IMR-90 (cell line): ENCODE measurements at places on chromosomes 4 and X.

- no peak overlapping the region for H3K4me3 ChIP-seq
- peaks cover 3% of the 10 kb centered on the region; the same call in 1 of the 2 replicates for H3K4me1 ChIP-seq
- H3K27me3 ChIP-seq: no peaks in the 10 kb centered on the region
- H3K27ac ChIP-seq: no peak overlapping the region
- peak; percentile 20 for DNase-seq
Measured at GRCh38 chr4:88979276-88979675, 77.7 kb downstream of the FAM13A start.

DNA sequence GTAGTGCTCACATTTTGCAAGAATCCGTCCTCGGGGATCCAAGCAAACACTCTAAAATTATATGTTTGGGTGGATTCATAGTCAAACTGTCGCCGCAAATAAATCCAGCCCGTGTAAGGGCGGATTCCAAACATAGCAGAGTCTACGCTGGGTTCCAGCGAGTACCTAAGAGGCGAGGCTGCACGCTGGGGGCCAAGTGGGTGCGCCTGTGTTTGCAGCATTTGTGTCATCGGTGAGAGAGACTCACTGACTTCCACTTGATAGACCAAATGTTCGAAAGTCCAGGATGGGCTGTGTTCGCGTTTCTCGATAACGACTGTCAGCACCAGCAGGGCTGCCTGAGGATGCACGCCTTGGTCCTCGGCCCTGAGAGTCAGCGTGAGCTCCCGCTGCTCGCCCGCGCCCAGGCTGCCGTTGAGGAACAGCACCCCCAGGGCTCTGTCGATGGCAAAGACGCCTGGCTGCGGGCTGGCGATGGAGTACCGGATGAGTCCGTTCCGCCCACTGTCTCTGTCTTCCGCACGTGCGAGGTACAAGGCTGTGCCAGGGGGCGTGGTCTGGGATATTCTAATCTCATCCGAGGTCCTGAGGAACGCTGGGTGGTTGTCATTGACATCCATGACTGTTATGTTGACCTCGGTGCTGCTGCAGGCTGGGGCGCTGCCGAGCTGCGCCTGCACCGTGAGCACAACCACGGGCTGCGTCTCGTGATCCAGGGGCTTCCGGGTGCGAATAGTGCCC, 158.7 kb downstream of the DCHS2 start:
- 0 out of 2 replicates have a peak overlapping the region, but pooled peaks have one; percentile 7 for H3K4me3 ChIP-seq
- H3K27ac ChIP-seq: no peak overlapping the region
- DNase-seq: peak; percentile 2
- no peaks in the 10 kb centered on the region for H3K4me1 ChIP-seq

GRCh38 chrX:3345281-3346191, 916 bp downstream of the MXRA5 start:
- no peaks in the 10 kb centered on the region for H3K4me1 ChIP-seq
- H3K4me3 ChIP-seq: peak overlapping the region; percentile 39
- DNase-seq: no peak
- H3K27ac ChIP-seq: no peak overlapping the region

GRCh38 chr4:90403781-90404180, 276.6 kb downstream of the CCSER1 start:
- H3K27ac ChIP-seq: no peak overlapping the region
- no peaks in the 10 kb centered on the region for H3K36me3 ChIP-seq
- DNase-seq: no peak
- H3K27me3 ChIP-seq: no peaks in the 10 kb centered on the region

GRCh38 chr4:10036807-10037342, 15.6 kb upstream of the SLC2A9 start:
- H3K36me3 ChIP-seq: no peaks in the 10 kb centered on the region
- DNase-seq: no peak
- H3K4me1 ChIP-seq: peaks cover 19% of the 10 kb centered on the region
- H3K27ac ChIP-seq: no peak overlapping the region

GRCh38 chrX:1581132-1581531, 10.3 kb upstream of the AKAP17A start:
- no peak overlapping the region for H3K27ac ChIP-seq
- H3K27me3 ChIP-seq: no peaks in the 10 kb centered on the region
- H3K4me3 ChIP-seq: no peak overlapping the region
- no peaks in the 10 kb centered on the region for H3K4me1 ChIP-seq

DNA sequence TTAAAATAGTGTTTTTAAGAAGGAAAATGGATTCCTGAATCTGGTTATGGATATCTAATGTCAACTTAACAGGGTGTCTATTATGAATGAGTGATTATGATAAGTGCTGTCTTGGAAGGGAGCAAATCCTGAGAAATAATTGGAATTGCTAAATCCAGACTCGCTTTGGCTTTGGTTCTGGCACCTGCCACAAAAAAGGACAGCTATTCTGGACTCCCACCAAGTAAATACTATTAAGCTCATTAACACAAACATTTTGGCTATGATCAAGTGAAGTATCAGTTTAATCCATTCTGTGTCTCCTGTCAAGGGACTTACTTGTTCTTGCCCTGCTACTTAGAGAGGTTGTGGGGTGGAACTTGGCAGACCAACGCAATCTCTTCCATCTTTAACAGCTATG, 403.7 kb downstream of the CENPC start:
- no peaks in the 10 kb centered on the region for H3K4me1 ChIP-seq
- no peak overlapping the region for H3K27ac ChIP-seq
- H3K4me3 ChIP-seq: no peak overlapping the region

- peak overlapping the region; percentile 18; the same call in 1 of the 2 replicates for H3K27ac ChIP-seq
- no peak overlapping the region for H3K4me3 ChIP-seq
- DNase-seq: peak; percentile 47
- peaks cover 2% of the 10 kb centered on the region; the same call in 1 of the 2 replicates for H3K4me1 ChIP-seq
- no peaks in the 10 kb centered on the region for H3K27me3 ChIP-seq
Measured at GRCh38 chr4:51906167-51906958, 63.4 kb downstream of the DCUN1D4 start.

GRCh38 chr4:3690551-3691152, 75.5 kb upstream of the ADRA2C start:
- no peak for DNase-seq
- no peak overlapping the region for H3K4me3 ChIP-seq
- H3K27ac ChIP-seq: no peak overlapping the region

DNA sequence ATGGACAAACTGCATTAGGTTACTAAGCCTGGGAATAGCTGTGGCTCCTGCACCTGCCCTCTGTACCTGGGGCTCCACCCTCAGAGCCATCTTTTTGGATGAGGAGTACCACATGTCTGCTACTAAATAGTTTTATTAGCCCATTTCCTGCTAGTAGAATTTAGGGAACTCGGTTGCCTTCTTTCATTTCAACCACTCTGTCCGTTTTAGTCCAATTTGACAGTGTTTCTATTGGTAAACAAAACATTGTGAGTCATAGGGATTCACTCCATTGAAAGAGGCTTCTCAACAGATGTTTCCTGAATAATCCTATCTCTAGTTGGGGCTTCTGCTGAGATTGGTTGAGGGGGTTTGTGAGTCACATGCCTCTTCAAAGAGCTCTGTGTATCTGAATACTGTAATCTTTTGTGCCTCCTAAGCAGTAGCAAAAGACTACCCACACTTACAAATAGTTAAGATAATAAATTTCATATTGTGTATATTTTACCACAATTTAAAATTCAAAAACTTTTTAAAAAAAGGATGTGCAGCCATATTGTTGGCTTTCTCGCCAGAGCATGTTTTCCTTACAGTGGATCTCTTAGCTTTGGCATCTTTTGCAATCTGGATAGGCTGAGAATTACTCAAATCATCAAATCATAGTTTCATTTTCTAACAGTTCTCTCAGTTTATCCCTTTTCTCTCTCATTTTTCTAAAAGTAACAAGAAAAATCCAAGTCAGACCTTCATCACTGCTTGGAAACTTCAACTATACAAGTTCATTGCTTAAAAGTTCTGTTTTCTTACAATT, 9.9 kb downstream of the FAM200B start:
- no peak overlapping the region for H3K4me3 ChIP-seq
- DNase-seq: peak; percentile 87
- no peaks in the 10 kb centered on the region; the same call in none of the 2 replicates for H3K36me3 ChIP-seq
- H3K27ac ChIP-seq: peak overlapping the region; percentile 80

DNA sequence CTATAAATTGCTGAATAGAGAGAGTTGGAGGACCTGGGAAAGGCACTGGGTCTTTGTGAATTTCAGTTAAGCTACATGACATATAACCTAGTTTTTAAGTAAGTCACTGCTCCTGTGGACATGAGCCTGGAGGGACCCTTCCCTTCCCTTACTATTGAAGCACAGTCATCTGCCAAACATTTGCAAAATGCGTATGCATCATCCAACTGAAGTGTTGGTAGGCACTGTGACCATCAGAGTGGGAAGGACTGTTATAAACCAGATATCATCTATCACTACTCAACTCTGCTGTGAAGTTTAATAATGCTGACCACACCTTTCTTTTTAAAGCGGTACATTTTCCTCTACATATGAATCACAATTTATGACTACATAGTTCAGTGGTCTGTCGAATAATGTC, 5.2 kb downstream of the GABRA3 start:
- DNase-seq: no peak
- no peak overlapping the region for H3K27ac ChIP-seq
- no peaks in the 10 kb centered on the region for H3K4me1 ChIP-seq
- H3K27me3 ChIP-seq: no peaks in the 10 kb centered on the region
- no peaks in the 10 kb centered on the region for H3K36me3 ChIP-seq

DNA sequence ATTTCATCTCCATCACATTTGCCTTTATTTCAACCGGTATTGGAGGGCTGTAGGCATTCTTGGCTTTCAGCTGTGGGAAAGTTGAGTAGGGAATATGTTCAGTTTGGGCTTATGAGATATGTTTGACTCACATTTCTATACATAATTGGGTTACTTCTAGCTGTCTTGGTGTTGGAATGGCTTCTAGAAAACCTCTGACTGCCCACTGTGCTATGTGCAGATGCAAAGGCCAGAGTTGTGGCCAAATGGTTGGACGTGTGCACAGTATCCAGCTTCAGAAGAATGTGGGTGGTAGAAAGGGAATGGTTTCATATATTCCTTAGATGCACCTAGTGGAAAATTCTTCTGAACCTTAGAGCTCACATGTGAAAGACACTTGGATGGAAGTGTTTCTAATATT, 92.6 kb upstream of the H2AZ1 start:
- H3K27ac ChIP-seq: no peak overlapping the region
- DNase-seq: peak; percentile 35
- peaks cover 2% of the 10 kb centered on the region; the same call in 1 of the 2 replicates for H3K27me3 ChIP-seq
- no peaks in the 10 kb centered on the region for H3K36me3 ChIP-seq

GRCh38 chr4:73309211-73309610, 50.6 kb upstream of the ANKRD17 start:
- no peak overlapping the region for H3K4me3 ChIP-seq
- peak overlapping the region; percentile 87; the same call in 1 of the 2 replicates for H3K27ac ChIP-seq
- no peaks in the 10 kb centered on the region for H3K36me3 ChIP-seq
- peak; percentile 77 for DNase-seq

DNA sequence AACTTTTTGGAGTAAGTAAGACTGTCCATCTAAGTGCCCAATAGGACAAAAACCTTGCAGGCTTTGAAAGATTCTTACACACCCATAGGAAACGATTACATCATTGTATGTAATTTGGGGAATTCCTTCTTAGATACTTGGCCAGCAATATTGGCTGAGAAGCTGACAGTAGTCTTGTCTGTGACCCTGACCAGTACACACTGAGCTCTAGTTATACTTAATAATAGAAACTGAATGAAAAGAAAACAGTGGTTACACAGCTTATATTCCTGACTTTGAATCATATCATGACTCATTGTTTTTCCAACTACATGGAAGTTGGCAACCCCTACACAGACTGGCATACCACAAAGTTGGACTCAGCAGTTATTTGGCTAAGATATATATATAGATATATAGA, 7.1 kb upstream of the TLR2 start:
- peak; percentile 63 for DNase-seq
- H3K36me3 ChIP-seq: no peaks in the 10 kb centered on the region
- peaks cover 2% of the 10 kb centered on the region; the same call in 1 of the 2 replicates for H3K4me1 ChIP-seq
- no peak overlapping the region for H3K27ac ChIP-seq
- no peak overlapping the region for H3K4me3 ChIP-seq

DNA sequence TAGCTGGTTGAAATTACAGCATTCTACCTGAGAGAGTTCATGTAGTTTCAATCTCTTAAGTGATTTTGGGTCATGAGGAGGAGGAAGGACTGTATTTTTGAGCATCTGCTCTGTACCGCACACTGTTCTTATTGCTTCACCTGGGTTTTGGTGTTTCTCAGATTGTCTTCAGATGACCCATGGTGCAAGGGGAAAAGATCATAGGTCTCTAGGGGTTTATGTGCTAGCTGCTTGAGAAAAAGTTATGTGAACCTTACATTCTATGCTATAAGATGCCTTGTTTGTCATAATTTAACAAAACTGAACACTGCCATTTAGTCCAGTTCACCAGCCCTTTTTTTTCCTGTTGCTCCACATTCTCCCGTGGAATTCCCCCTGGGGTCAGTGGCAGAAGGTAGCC, 60.4 kb downstream of the PDK3 start:
- H3K36me3 ChIP-seq: no peaks in the 10 kb centered on the region
- H3K4me3 ChIP-seq: no peak overlapping the region
- H3K27me3 ChIP-seq: no peaks in the 10 kb centered on the region; the same call in 1 of the 2 replicates

- no peak overlapping the region for H3K27ac ChIP-seq
- DNase-seq: peak; percentile 27
- H3K4me1 ChIP-seq: no peaks in the 10 kb centered on the region
- H3K27me3 ChIP-seq: peaks cover 15% of the 10 kb centered on the region
- H3K4me3 ChIP-seq: no peak overlapping the region
Measured at GRCh38 chr4:107801766-107802211, 22.9 kb upstream of the SGMS2 start.

DNA sequence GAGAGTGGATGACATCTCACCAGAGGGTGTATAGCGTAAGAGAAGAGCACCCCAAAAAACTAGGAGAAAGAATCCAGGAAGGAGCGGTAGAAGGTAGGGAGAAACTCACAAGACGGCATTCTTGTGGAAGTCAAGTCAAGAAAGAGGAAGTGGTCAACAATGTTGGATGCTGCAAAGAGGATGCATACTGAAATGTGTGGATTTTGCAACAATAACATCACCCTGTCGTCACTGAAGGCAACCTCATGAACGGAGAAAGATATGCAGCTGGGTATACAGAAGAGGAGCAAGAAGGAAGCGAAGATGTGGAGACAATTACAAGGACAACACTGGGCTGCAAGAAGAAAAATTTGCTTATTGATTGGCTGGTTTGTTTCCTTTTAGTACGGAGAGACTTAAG, 11.4 kb upstream of the TAPT1 start:
- no peaks in the 10 kb centered on the region for H3K36me3 ChIP-seq
- H3K27ac ChIP-seq: no peak overlapping the region
- no peak for DNase-seq
- H3K4me3 ChIP-seq: no peak overlapping the region
- H3K4me1 ChIP-seq: no peaks in the 10 kb centered on the region
- peaks cover 3% of the 10 kb centered on the region; the same call in 1 of the 2 replicates for H3K27me3 ChIP-seq

GRCh38 chr4:21192367-21192766, 492.1 kb downstream of the PACRGL start:
- no peak overlapping the region for H3K4me3 ChIP-seq
- no peaks in the 10 kb centered on the region for H3K27me3 ChIP-seq
- no peaks in the 10 kb centered on the region for H3K36me3 ChIP-seq
- H3K27ac ChIP-seq: no peak overlapping the region
- DNase-seq: no peak
- no peaks in the 10 kb centered on the region for H3K4me1 ChIP-seq
